Activated CD4-positive, alpha-beta T cell treated with anti-CD3 and anti-CD28 coated beads, Interleukin-2, amount 10 ng/mL, durations not matched to agents 7 days and 5 days (primary cell): ENCODE measurements at places on chromosomes 1 and 21. TPM values are rescaled to one million over a fixed set of nuclear protein-coding genes. Genes with fewer than 3 reads are reported as not detected.
A peak's percentile ranks its signal among the peaks of the same experiment; 100 is the strongest.

DNA sequence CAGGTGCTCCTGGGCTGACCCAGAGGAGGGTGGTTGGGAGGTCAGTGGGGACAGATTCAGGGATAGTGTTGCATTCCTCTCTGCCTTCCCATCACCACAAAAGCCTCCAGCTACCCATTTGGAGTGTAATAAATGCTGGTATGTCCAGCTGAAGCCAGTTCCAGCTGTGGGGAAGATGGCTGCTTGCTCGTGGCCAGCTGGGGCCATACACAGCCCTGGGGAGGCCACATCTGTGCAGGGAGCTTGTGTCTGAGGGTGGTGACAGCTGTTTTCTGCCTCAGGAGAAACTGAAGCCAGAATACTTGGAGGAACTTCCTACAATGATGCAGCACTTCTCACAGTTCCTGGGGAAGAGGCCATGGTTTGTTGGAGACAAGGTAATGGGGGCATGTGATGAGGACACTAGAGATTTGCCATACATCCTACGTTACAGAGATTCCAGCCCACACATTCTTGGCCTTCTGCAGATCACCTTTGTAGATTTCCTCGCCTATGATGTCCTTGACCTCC lies 2.7 kb downstream of the GSTM4 start:
- no peaks in the 10 kb centered on the region for H3K36me3 ChIP-seq
- no peak overlapping the region for H3K4me3 ChIP-seq
- no peak for DNase-seq
- H3K27ac ChIP-seq = peak overlapping the region; percentile 41
- H3K4me1 ChIP-seq = peaks cover 25% of the 10 kb centered on the region
- H3K27me3 ChIP-seq = peaks cover 6% of the 10 kb centered on the region

DNA sequence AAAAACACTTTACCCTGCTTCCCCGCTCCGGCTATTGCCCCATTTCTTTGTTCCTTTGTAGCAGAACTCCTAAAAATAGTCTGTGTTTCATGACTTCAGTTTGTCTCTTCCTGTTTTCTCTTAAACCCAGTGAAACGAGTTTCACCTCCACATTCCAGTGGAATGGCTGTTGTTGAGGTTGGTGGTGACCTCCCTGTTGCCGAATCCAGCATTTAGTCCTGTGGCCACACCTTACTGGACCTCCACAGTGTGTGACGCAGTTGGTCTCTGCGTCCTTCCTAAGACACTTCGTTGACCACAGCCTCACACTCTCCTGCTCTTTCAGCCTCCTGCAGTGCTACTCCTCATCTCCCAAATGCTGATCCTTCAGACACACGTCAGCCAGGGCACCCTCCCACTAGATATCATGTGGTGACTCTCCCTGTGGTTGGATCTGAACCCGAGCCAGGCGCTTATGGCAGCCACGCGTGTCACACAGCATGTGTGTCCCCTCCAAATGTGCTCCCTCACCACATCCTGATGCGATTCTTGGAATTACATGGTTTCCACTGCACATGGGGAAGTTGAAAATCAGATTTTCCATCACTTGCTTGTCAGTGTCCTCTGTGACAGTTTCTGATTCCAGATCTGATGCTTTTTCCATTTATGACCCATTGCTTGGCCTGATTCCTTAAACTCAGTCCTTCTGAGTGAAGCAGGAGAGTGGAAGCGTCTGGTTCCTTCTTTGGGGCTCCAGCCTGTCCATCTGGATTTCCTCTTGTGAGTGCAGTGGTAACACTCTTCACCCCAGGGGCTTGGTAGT lies 99.1 kb upstream of the ARTN start:
- no peaks in the 10 kb centered on the region for H3K27me3 ChIP-seq
- no peak overlapping the region for H3K4me3 ChIP-seq
- peaks cover 6% of the 10 kb centered on the region for H3K36me3 ChIP-seq
- peaks cover 59% of the 10 kb centered on the region for H3K4me1 ChIP-seq

GRCh38 chr21:45326169-45326851 lies 38.6 kb upstream of the POFUT2 start:
- peaks cover 12% of the 10 kb centered on the region for H3K4me1 ChIP-seq
- H3K36me3 ChIP-seq = no peaks in the 10 kb centered on the region
- H3K4me3 ChIP-seq = no peak overlapping the region
- no peak for DNase-seq
- H3K27ac ChIP-seq = no peak overlapping the region

DNA sequence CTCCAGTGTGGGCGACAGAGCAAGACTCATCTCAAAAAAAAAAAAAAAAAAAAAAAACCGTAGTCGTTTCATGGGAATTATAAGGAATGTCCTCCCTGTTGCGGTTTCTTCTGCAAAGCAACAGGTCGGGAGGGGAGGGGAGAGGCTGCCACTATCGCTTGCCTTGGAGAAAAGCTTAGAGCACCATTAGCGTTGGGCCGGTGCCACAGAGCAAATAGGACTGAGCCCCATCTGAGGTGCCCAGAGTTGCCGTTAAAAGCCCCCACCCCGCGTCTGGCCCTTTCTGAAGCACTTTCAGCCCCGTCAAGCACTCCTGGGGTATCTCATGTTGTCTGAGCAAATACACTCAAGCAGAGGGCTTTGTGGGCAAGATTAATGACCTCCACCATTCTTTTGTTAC lies 2.2 kb downstream of the RIPPLY3 start:
- H3K4me3 ChIP-seq = no peak overlapping the region

DNA sequence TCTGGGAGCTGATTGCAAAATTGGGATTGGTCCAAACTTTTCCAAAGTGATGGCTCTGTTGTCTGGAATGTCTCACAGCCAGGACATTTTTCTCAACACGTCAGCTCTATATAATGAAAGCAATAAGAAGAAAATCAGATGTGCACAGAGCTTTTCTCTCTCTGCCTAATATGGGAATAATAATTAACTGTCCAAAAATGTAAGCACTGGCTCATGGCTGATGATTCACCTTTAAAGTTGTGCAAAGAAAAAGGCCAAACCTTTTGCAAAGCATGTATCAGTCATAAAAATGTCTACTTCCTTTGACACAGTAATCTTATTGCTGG lies 30.4 kb downstream of the ZNF281 start:
- no peak for DNase-seq
- H3K27ac ChIP-seq = no peak overlapping the region
- no peaks in the 10 kb centered on the region for H3K27me3 ChIP-seq
- H3K4me3 ChIP-seq = no peak overlapping the region

- H3K36me3 ChIP-seq = peaks cover 14% of the 10 kb centered on the region
- H3K4me3 ChIP-seq = no peak overlapping the region
- DNase-seq = no peak
- H3K27ac ChIP-seq = no peak overlapping the region
Observed at GRCh38 chr1:172252958-172253357, 167.5 kb upstream of the C1orf105 start.

DNA sequence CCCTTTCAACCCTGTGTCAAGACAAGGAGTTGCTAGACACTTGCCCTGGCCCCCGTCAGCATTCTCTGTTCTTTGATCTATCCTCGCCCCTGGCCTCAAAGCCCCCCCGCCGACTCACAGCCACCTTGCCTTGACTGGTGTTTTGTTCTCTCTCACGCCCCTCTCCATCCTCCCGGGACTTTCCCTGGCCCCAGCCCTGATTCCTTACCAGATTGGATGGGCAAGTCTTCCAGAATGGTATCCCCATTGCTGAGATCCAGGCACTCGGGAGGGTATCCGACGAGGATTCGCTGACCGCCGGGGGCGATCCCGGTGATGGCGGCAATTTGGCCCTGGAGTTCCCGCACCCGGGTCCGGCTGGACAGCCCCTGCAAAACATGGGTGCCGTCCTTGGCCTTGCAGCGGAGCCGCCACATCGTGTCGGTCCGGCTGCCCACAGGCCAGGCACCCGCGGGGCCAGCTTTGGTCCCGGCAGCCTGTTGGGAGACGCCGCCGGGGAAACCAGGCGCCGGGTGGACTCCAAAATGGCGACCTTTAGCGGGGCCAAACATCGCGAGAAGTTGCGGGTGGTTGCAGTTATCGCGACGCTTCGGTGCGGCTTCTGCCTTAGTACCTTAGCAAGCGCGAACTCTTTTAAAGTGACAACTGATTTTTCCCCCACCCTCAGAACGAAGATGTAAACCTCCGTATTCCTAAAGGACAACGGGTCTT lies 373 bp downstream of the YOD1 start:
- H3K27me3 ChIP-seq = peaks cover 7% of the 10 kb centered on the region
- peaks cover 34% of the 10 kb centered on the region for H3K36me3 ChIP-seq
- DNase-seq = peak; percentile 93

- no peak overlapping the region for H3K4me3 ChIP-seq
- DNase-seq = no peak
- no peaks in the 10 kb centered on the region for H3K4me1 ChIP-seq
Observed at GRCh38 chr1:65243491-65243890, 65.9 kb upstream of the DNAJC6 start.

GRCh38 chr1:248631354-248632008 lies 3.4 kb downstream of the OR2T11 start:
- H3K27ac ChIP-seq = no peak overlapping the region
- no peaks in the 10 kb centered on the region for H3K27me3 ChIP-seq
- DNase-seq = no peak
- H3K4me1 ChIP-seq = no peaks in the 10 kb centered on the region
- H3K4me3 ChIP-seq = no peak overlapping the region

The FHAD1 gene
- total RNA-seq = not detected

The KRTAP10-3 gene
- not detected for total RNA-seq

The CDC73 gene
- total RNA-seq = 66.2 TPM

The FMO2 gene
- not detected for total RNA-seq

The SLC22A15 gene
- 0.81 TPM for total RNA-seq

The PLA2G2F gene
- not detected for total RNA-seq

The ROR1 gene
- not detected for total RNA-seq
